ENCODE measurements at places on chromosomes 16 and 17.

DNA sequence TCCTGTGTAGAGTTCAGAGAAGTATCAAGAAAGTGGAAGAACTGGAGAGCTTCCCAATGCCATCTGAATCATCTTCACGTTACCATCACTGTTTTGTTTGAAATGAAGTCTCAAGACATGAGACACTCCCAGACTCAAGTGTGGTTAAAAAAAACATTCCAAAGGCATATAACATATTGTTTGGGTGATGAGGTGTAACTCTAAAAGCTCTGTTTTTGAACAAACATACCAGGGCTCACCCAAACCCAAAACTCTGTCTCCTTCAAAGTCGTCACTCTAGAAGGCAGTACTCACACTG lies 6.3 kb upstream of the ZCCHC14 start:
- DNase-seq, result no peak

DNA sequence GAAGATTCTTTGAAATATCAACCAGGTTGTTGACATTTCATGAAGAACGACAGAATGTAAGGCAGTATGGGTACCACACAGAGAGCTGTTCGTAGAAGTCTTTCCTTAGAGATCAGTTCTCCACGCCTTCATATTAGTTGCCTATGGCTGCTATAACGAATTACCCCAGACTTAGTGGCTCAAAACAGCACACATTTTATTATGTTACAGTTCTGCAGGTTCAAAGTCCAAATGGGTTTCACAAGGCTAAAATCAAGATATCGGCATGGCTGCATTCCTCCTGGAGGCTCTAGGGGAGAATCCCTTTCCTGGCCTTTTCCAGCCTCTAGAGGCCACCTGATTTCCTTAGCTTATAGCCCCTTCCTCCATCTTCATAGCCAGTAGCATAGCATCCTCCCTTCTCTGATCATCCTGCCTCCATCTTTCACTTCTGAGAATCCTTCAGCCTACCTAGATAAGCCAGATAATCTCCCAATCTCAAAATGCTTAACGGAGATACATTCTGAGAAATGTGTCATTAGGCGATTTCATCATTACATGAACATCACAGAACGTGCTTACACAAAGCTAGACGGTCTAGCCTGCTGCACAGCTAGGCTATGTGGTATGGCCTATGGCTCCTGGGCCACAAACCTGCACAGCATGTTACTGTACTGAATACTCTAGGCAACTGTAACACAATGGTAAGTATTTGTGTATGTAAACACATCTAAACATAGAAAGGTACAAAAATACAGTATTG lies 26.0 kb downstream of the ERCC4 start:
- no peak for DNase-seq

GRCh38 chr17:82108496-82108945 lies 10.5 kb upstream of the FASN start:
- no peak for DNase-seq

- DNase-seq, result no peak
Observed at GRCh38 chr16:48162839-48163410, 7.1 kb upstream of the ABCC12 start.

All from cerebellar cortex (tissue), 1 donor.